NK-92 treated with Interleukin-12 subunit alpha and Interleukin-12 subunit beta, amount 100 ng/mL, for 24 hours (cell line): ENCODE measurements at places on chromosomes 2 and 18.

- no peak for DNase-seq
Observed at GRCh38 chr18:79677840-79678239, 1.8 kb upstream of the CTDP1 start.

GRCh38 chr2:231769170-231770136 is 11.6 kb downstream of the PDE6D start:
- no peak for DNase-seq

GRCh38 chr2:54577944-54578647 is 122.0 kb downstream of the SPTBN1 start:
- no peak for DNase-seq

- no peak for DNase-seq
Observed at GRCh38 chr18:34840256-34840826, 130.2 kb downstream of the DTNA start.

DNA sequence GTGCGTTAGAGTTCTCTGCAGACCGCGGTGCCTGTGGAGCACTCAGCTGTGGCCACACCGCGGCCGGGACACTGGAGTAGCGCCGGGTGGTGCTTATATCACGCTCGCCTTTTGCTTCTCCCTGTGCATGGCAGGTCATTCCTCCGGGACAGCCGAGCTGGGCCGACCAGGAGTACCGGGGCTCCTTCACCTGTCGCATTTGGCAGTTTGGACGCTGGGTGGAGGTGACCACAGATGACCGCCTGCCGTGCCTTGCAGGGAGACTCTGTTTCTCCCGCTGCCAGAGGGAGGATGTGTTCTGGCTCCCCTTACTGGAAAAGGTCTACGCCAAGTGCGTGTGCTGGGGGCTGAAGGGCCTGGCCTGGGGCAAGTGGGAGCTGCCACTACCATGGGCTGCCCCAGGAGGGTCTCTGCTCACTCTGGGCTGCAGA is 4.2 kb downstream of the CAPN10 start:
- no peak for DNase-seq

- no peak for DNase-seq
Observed at GRCh38 chr2:215613888-215614287, 178.0 kb upstream of the FN1 start.

DNA sequence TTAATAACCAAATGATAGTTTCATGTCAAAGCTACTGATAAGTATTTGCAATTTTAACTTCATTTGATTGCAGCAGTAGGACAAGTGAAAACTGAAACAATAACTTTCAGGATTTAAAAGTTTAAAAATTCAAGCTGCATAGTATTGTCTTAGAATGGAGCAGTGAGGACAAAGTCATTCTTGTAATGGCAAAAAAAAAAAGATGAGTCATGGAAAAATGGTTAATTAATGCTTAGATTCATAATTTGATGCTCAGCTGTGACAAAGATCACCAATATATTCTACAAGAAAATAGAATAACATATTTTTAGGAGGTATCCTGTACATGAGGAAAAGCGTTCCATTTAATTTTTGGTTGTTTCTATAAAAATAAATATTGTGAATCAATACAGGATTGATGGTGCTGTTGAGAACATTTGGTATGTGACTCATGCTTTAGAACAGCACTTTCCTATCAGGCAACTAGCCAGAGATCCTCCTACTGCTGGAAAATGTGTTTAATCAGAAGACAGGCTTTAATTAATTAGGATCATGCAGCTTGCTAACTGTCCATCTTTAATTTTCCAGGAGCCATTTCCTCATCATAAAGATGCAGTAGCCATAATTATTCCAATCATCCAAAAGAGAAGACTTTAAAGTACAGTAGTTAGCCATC is 239.0 kb upstream of the MMADHC start:
- no peak for DNase-seq

DNA sequence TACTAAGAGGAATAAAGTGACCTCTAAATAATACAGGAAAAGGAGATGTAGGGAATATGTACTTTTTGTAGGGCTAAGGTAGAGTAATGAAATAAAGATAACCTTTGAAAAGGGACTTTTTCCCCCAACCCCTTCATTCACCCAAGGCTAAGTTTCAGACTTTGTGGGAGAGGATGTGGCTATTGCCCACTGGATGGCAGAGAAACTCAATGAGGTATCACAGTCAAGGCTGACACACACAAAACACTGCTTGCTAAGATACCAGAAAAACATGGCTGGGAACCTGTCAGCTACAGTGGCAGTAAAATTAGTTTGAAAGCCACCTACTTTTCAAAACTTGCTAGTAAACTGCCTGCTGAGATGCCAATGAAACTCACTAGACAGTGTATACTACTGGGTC is 158.8 kb upstream of the WDSUB1 start:
- no peak for DNase-seq

DNA sequence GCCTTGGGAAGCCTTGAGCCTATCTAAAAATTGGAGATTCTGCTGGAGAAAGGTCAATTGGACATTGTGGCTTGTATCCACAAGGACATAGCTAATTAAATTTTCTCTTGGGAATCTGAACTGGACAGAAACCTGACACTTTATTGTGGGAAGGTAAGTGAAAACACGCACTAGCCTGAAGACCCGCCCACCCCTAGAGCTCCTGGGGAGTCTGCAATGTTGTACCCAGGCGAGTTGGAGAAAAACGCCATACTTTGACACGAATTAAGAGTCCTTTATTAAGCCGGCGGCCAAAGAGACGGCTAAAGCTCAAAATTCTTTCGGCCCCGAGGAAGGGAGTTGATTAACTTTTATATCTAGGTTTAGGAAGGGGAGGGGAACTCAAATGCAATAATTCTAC is 1.2 kb upstream of the ZNF892 start:
- DNase-seq: no peak

- DNase-seq: no peak
Observed at GRCh38 chr2:151374436-151374835, 17.0 kb downstream of the TNFAIP6 start.

GRCh38 chr2:241267249-241268067 is 48.0 kb downstream of the HDLBP start:
- no peak for DNase-seq

DNA sequence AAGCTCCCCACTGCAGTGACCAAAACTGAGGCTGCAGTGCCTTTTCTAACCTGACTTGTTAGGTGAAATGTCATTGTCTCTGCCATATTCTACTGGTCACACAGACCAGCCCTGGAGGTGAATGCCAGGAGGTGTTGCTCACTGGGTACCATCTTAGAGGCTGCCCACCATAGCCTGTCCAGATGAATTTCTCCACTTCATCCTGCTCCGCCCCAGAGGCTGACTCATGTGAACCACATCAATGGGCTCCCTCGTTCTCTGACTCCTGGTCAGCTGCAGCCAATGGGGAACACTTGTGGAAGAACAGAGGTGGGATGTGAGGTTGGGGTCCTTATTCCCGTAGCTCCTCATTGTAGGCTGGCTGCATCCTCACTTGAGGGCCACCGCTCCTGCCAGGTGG is 3.4 kb upstream of the NARS1 start:
- no peak for DNase-seq

GRCh38 chr2:157258520-157259326 is 1.2 kb downstream of the GALNT5 start:
- no peak for DNase-seq

DNA sequence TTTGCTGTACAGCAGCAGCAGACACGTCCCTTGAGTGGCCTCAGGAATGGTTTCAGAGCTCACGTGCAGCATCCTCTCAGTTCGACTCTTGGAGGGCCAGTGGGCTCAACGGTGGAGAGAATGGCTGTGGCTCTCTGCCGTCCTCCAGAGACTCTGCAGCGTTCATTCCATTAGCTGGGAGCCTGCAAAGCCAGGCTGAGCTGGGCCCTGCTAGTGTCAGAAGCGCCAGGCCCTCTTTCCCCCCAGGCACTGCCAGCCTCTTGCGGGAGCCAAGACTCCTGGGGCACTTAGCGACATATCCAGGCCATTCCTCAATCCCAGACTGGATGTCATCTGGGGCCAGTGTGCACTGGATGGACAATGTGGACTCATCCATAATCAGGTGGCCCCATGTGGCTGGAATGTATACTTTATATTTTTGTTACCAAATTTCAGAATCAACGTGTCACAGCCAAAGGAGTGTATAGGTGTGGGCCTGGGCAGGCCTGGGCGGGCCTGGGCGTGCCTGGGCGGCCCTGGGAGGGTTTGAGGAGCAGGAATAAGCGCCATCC is 125.1 kb upstream of the EPAS1 start:
- DNase-seq: no peak

DNA sequence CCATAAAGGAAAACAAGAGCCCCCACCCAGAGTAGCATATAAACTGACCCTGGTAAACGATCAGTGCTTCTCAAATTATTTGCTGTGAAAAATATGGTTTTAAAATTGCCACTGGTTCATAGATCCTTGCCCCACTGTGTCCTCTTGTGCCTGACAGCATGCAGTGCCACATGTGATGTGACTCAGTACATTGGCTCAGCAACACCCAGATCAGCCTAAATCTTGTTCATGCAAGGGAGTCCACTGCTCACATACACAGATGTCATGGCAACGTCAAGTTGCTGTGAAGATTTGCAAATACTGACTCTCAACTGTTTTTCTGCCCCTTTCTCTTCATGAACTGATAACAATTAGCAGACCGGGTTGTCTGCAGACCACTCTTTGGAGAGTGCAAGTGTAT is 91.0 kb downstream of the TMEM182 start:
- DNase-seq: no peak

DNA sequence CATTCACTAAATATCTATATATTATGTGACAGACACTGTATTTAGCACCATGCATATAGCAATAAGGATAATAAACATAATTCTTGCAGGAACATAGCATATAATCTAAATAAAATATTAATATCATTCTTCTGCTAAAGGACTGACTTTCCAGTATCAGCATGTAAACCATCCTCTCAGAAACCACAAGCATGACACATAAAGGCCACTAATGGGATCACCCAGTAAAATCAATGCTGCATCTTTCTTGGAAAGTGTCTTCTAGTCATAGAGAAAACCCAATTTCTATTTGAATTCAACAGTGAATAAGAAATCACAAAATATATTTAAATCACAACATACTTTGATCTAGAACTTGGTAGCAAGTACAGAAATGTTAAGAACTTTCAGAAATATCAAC is 5.8 kb upstream of the LRP1B start:
- no peak for DNase-seq
